Activated T-cell treated with anti-CD3 and anti-CD28 coated beads, Interleukin-2, amount 50 U/mL, for 48 hours (primary cell): ENCODE measurements at places on chromosomes 13 and 19.

- no peak for DNase-seq
These were observed 13.9 kb downstream of the CNFN start for GRCh38 chr19:42376177-42376555.

DNA sequence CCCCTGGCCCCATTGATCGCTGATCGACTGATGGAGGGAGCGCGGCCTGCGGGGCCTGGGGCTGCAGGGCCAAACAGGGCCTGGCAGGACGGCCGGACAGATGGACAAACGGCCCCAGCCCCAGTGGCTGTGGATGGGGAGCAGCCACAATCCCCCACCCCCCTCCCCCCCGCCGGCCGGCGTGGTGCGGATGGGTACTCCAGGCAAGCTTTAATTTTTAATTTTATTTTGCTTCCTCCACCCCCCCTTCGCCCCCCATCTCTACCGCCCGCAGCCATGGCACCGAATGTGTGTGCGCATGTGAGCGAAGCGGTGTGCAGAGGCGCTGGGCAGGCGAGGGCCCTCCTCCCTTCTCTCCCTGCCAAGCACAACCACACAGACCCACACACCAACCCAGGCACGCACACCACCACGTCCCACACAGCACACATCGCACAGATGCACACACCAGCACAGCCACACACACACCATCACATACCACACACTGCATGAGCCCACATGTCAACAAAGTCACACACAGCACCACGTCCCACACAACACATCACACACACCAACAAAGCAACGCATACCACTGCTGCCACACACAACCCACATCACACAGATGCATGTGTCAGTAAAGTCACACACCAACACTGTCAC, 12.4 kb downstream of the ERFL start:
- DNase-seq: no peak

GRCh38 chr19:46697204-46697960, 19.5 kb downstream of the PRKD2 start:
- DNase-seq: peak; percentile 37

- no peak for DNase-seq
These were observed 213.6 kb downstream of the RGCC start for GRCh38 chr13:41670873-41671443.

- DNase-seq: peak; percentile 73
These were observed 2.7 kb downstream of the JUND start for GRCh38 chr19:18278521-18279265.

GRCh38 chr13:71730267-71730666, 136.7 kb downstream of the DACH1 start:
- DNase-seq: no peak
